ENCODE measurements at places on chromosomes 7 and 10.

DNA sequence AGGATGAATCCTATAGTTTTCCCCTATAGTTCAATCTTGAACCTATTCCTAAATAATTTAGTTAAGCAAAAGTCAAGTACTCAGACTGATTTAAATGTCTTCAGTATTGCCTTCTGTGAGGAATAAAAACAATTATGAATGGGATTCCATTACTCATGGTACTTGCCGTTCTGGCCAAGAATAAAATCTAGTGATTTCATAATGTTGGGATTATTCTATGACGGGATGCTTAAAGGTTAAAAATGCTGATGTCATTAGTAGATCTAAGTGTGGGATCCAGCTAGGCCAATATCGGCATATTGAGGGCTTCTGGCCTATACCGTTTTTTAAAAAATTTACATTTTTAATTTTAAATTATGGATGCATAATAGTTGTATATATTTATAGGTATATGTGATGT lies 5.3 kb downstream of the BPGM start:
- DNase-seq: no peak

GRCh38 chr10:50605269-50605950 lies 18.3 kb downstream of the SGMS1 start:
- DNase-seq: no peak

GRCh38 chr10:123766012-123766411 lies 99.9 kb downstream of the GPR26 start:
- no peak for DNase-seq

GRCh38 chr7:23472956-23473843 lies 2.9 kb upstream of the IGF2BP3 start:
- DNase-seq: no peak

GRCh38 chr7:21507627-21508343 lies 35.1 kb upstream of the DNAH11 start:
- no peak for DNase-seq

DNA sequence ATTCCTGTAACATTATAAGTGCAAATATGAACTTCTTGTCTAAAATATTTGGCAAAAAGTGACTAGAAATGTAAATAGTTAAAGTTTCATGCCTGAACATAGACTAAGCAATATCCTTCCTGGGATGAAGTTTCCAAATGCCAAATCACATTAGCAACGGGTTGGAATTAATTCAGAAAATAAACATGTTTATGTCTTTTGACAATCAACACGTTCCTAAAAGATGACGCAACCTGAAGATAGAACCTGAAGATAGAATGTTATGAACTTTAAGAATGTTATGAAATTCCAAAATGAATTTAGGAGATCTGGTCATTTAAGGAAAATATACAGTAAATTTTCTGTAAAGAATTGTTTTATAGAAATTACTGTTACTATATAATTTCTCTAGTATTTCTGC lies 9.2 kb downstream of the LAMB4 start:
- DNase-seq: no peak

- peak; percentile 12 for DNase-seq
Observed at GRCh38 chr10:101441541-101442455, 87.8 kb downstream of the BTRC start.

GRCh38 chr7:112699725-112700513 lies 90.3 kb downstream of the TMEM168 start:
- no peak for DNase-seq

DNA sequence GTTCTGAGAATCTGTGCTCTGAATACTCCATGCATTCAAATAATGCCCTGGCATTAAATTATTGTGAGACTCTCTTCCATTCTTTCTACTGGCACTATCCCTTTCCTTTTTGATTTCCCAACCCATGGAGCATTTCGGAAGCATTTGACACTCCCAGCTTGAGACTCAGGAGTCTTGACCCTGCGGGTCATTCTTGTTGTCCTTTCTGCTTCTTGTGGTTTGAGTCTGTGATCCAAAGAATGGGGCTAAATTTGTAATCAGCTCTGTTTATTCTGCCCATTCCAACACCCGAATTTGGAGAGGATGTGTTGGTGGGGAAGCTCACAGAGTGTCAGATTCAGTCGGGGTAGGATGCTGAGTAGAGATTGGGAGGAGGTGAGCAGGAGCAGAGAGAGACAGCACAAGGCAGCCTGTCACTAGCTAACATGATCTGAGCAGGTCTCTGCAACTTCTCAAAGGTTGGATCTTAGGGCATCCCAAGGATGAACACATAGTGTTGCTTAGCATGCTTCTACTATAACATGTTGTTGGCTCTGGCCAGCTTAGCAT lies 80.4 kb upstream of the BMPER start:
- DNase-seq: no peak

GRCh38 chr7:494259-494687 lies 25.4 kb downstream of the PDGFA start:
- no peak for DNase-seq

DNA sequence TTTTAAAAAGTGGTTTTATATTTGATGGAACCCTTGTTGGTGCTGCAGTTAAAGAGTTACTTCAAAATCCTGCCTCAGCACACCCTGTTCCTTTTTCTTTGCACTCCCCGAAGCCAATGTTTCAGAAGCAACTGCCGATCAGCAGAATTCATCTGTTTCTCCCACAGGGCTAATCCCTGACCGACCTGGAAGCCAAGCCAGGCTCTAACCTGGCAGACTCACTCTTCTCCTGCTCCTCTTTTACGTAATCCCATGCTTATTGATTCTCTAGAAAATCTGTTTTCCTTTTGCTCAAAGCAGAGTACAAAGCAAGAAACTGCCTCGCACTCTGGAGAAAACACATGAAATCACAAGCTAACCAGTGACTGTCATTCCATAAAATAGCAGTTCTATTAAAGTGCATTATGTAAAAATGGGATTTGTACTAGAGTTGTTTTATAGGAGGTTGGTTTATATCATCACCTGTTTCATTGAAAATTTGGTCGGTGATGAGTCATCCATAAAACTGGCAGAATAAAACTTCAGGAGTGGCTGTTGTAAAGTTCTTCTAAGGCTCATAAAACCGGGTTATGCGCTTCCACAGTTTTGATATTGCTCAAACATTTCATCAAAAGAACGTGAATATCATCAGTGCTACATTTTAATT lies 99.9 kb downstream of the CNTNAP2 start:
- DNase-seq: no peak

DNA sequence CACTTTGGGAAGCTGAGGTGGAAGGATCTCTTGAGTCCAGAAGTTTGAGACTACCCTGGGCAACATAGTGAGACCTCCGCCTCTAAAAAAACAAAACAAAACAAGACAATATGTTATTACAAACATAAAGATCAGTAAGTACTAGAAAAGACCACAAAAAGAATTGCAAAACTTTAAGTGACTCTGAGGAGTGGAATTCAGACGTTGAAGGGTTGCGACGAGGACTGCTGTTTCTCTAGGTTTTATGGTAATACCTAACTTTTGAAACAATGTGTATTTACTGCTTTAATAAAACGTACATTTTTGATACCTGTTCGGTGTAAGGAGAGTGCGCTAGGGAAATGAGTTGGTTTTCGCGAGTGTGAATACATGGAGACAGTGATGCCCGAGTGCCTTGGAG lies 250.4 kb downstream of the GATA3 start:
- DNase-seq: no peak

- DNase-seq: no peak
Observed at GRCh38 chr7:1101563-1102431, 13.9 kb downstream of the GPER1 start.

DNA sequence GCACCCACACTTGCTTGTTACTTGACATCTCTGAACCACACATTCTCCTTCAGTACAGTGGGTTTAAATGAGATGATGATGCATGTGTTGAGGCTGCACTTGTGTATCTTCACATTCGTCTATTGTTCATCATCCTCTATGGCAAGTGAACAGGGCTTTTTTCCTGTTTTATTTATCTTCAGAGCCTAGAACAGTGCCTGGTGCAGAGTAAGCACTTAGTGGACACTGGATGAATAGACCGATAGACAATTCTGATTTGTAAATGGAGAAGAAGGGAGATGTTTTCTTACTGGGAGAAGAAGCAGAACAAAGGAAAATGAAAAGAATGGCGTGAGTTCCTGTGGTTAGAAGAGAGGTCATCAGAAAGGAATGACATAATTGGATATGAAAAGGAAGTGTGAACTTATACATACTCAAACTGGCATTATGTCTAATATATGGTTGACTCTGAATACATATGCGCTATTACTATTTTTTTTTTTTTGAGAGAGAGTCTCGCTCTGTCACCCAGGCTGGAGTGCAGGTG lies 99.7 kb downstream of the AVL9 start:
- DNase-seq: no peak

DNA sequence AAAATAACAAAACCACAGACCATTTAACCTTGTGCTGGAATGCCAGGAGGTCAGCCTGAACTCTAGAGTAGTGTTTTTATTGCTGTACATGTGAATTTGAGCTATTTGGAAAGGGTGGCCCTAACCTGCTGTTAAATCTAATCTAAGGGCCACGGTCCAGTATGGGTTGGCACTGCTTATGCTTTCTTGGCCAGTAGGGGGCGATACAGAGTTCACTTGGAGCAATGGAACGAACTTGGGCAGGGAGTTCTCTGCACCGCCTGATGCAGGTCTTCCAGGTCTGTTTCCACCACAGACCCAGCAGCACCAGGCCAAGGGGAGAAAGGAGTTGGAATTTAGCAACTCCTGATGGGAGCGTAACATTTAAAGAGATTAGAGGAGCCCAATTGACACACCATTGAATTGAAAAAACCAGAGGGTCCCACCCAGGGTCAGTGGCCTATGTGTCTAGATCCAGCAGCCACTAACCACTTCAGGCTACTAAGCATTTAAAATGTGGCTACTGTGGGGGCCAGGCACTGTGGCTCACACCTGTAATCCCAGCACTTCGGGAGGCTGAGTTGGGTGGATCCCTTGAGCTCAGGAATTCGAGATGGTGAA lies 75.7 kb upstream of the EFCAB10 start:
- DNase-seq: no peak

DNA sequence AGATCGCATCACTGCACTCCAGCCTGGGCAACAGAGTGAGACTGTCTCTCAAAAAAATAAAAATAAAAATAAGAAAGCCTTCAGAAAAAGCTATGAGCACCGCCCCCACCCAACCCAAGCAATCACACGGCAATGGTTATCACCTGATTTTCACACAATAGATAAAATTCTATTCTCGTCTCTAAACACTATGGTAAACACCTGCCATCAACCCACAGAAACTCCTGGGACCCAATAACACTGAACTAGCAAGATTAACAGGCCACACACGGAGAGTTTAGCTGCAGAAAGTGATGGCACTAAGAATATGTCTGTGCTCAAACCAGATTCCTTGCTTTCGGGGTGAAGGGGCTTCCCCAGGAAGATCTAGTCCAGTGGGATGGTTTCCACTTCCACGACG lies 173.8 kb downstream of the DIP2C start:
- DNase-seq: no peak

- DNase-seq: no peak
Observed at GRCh38 chr10:94150541-94151184, 156.9 kb downstream of the PLCE1 start.

DNA sequence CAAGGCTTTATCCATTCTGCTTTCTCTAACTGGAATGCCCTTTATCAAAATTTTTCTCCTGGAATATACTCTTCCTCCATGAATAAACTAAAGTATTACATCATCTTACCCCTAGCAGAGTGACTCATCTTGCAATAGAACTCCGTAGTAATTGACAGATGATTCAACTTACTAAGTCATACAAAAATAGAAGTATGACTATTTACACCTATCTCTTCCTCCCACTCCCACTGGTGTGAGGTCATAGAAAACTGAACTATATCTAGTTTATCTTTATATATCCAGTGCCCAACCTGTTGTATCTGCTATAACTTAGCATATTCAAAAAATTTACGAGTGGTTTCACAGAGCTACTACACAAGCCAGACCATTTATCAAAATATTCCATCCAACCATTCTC lies 26.1 kb downstream of the ABCB1 start:
- no peak for DNase-seq

GRCh38 chr7:104142147-104142546 lies 65.7 kb downstream of the ORC5 start:
- no peak for DNase-seq

DNA sequence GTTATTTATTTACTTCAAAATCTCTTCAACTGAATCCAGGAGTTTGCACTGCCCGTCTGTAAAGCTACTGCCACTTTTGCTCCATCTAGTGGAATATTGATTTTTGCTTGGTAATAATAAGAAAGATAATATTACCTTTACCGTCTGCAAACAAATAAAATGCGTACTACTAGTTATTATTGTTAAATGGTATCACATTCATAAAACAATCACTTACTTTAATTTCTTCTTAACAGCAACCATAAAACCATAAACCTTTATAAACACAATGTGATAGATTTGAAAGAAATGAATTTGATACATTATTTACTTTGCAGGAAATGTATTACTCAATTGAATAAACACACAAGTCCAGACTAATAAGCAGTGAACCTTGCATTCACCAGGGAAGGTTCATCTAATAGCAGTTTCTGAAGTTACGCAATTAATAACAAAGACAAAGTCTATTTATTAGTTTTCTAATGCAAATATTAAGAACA lies 6.4 kb downstream of the AGMO start:
- DNase-seq: no peak

- no peak for DNase-seq
Observed at GRCh38 chr10:94232711-94233383, 129.9 kb downstream of the NOC3L start.

GRCh38 chr10:35503578-35503977 lies 101.6 kb upstream of the GJD4 start:
- no peak for DNase-seq

- no peak for DNase-seq
Observed at GRCh38 chr7:114540291-114540690, 125.7 kb downstream of the FOXP2 start.

DNA sequence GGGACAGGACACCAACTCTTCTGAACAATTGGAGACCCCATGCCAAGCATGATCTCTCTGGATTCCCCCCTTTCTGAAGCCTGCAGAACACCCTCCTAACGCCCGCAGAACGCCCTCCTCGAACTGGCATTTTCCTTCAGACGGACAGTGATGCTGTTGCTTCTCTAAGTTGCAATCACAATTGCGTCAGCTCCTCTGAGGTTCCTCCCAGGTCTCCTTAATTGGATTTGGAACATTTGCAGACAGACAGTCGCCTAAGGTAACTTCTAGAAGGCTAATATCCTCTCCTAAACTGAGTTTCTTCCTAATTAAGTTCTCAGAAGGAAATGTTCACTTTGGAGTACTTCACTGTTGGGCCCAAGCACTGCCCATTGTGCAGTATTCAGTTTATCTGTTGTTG lies 20.5 kb upstream of the SERPINE1 start:
- DNase-seq: no peak

DNA sequence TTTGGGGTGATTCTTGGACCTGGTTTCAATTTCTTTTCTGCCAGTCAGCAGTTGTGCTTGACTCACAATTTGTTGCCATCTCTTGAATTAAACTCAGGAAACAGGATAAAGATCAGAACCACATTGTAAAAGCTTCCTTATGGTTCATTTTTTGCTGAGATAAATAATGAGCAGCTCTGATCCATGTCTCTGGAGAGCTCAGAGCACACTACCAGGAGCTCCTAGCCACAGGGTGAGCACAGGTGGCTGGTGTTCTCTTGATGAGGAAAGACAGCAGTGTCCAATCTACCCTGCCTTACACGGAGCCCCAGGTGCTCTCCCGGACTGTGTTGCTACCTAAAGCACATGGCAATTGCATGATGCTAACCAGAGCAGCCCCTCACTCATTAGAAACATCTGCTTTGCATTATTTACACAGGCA lies 17.2 kb upstream of the FAM170B start:
- no peak for DNase-seq

GRCh38 chr10:118407026-118407425 lies 64.9 kb upstream of the FAM204A start:
- DNase-seq: no peak

GRCh38 chr7:94182066-94182465 lies 177.9 kb upstream of the BET1 start:
- DNase-seq: no peak
